ENCODE measurements at places on chromosomes 12 and 14.

- no peak for DNase-seq
Observed at GRCh38 chr12:89181271-89181920, 170.9 kb downstream of the DUSP6 start.

- DNase-seq, result no peak
Observed at GRCh38 chr14:63910583-63911363, 58.0 kb downstream of the SYNE2 start.

GRCh38 chr14:60648934-60649874 lies at the start of gene SIX1:
SIX1 (minus strand) TSS chr14:60649477; CDS start chr14:60649189, 288 bp downstream.
- DNase-seq, result no peak

DNA sequence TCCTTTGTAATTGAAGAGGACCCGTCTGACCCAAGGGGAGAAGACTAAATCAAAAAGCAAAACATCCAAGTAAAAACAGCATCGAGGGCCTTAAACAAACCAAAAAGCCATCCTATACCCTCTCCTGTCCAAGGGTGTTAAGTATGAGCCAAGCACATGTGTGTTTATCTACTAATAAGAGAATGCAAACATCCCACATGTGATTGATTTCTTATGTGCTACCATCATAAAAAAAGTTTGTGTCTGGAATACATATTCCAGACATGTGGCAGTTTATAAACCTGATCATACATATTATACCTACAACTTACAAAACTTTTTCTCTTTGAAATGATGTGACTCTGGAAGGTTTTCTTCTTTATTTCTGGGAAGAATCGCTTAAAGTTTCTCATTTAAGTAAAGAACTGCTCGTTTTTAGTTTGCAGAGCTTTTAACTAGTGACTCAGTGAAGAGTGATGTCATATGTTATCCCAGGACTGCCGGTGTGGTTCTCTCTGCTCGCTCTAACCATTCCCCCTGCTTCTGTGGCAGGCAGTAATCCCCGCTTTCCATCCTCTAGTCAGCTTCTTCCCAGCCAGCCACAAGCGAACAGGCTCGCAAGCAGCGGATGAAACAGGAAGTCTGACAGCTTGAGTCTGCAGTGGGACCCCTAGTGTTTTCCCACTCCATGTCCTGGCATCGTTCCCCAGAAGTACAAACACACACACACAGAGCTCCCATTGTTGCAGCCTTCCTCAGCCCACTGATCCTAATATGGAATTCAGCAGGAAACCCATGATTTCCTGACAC lies 431 bp upstream of the RHOJ start:
- DNase-seq, result no peak

- DNase-seq, result no peak
Observed at GRCh38 chr14:102479777-102480176, 29.8 kb downstream of the ANKRD9 start.

DNA sequence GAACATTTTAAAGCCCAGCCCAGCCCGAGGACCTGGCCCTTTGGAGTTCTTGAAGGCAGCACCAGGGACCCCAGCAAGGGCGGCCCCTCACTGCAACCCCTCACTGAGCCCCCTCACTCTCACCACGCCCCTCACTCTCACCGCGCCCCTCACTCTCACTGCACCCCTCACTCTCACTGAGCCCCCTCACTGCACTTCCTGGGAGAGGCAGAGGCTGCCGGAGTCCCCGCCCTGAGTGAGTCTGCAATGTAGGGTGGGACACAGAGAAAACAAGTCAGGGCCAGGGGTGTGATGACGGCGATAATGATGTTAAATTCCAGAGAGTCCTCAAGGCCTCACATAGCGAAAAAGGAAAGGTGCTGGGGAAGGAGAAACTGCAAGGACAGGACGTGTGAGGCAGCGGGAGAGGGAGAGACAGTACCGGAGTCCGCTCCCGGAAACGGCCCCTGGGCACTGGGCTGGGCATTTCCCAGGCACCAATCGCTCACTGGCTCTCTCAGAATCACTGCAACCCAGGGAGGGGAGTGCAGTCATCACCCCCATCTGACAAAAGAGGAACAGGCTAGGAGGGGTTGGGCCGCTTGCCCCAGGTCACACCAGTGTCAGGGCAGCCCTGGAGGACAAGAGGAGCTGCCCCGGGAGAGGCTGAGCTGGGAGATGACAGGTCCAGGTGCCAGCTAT lies 24.9 kb downstream of the CCDC88C start:
- no peak for DNase-seq

DNA sequence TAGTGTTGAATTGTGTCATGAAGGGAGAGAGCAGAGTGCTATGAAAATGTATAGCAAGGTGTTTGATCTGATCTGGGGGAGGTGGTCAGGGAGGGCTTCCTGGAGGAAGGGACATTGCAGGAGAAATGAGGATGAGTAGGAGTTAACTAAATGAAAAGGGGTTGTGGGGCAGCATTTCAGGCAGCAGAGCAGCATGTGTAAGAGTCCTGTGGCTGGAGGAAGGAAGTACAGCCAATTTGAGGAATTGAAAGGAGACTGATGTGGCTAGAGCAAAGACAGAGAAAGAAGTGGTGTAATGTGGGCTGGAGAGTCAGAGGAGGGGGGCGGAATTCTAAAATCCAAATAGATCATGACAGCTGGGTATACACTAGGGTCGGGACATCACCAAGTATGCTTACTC lies 20.5 kb downstream of the NPC2 start:
- DNase-seq, result no peak

DNA sequence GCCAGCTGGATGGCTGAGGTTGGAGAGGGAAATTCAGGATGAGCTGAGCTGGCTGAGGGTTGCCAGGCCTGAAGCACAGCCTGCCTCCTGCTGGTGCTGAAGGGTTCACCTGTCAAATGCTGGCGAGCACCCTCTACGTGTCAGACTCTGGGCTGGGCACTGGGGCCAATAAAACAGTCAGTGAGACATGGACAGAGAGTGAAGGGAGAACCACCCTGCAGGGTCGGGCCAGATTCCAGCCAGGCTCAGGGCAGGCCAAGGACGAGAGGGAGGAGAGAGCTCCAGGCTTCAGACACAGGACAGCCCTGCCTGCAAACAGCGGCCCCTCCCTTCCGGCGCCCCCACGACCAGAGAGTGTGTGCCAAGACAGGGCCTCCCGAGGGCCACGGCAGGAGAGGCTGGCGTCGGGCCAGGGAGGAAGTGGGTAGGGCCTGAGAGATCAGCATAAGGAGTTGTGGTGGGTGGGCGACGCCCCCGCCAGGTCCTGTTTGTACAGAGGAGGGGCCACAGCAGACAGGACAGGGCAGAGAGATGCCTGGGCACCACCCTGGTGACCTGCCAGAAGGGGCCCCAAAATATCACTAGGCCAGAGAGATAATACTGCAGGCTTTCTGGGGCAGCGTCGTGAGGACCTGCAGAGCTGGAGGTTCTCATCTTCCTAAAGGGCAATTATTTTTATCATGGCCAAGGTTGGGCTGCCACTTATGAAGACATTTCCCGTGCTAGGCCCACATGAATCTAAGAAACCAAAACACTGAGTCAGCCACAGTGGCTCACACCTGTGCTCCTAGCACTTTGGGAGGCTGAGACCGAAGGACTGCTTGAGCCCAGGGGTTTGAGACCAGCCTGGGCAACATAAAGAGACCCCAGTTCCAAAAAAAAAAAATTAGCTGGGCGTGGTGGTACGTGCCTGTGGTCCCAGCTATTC lies 73.1 kb upstream of the GPR68 start:
- DNase-seq, result peak; percentile 79

DNA sequence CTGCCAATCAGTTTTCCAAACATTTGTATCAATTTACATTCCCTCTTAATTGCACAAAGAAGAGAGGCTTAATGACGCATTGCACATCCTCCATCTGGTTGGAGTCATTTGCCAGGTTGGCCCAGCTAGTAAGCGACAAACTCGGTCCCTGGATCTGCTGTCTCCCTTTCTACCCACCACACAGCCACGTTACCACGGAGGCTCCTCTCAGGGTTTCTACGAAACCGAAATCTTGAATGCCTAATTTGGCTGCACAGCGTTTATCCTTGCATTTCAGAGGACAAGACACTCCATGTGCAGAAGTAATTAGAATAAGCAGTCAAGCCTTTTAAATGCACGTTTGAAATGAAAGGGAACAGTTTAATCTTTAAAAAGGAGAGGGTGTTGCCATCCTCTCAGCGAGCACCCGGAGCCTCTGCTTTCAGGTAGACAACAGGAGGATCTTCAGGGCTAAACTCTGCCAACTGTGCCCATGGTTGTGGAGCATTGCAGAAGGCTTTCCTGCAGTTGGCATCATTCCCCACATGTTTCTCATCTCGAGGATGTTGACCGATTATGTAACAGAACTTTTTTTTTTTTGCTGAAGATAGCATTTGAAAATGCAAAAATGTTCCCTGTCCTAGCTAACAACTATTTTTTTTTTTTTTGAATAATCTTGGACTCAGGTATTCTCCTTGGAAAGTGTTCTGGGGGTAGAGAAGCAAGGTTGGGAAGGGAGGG lies 37.8 kb downstream of the SLC24A4 start:
- no peak for DNase-seq

GRCh38 chr14:22994762-22995275 lies 12.5 kb upstream of the AJUBA start:
- no peak for DNase-seq

- no peak for DNase-seq
Observed at GRCh38 chr14:97180304-97181200, 383.4 kb downstream of the VRK1 start.

DNA sequence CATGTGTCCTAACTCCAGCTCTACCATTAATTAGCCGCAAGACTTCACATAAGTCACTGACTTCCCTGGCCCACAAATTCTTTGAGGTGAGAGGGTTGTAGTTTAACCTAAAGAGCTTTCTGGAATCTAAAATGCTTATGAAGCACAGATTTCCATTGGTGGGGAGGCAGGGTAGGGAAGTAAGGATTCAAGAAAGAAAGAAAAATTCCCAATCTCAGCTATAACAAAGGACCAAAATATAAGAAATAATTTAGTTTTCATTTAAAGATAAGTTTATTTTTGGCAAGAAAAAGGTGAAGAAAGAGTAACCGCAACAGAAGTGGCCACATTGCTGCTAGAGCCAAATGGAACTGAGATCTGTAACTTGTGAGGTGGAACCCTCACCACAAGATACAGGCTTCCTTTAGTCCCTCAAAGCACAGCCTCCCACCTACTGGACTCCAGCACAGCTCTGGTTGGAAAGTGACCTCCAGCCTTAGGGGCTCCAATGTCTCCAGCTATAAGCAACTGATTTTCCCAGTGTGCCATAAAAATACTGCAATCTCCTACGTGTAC lies 23.6 kb downstream of the DAD1 start:
- DNase-seq, result no peak

- DNase-seq, result no peak
Observed at GRCh38 chr12:120961604-120962531, 16.5 kb upstream of the HNF1A start.

- no peak for DNase-seq
Observed at GRCh38 chr12:112928978-112929377, 9.3 kb upstream of the OAS3 start.

GRCh38 chr12:25020621-25021243 lies 71.8 kb upstream of the BCAT1 start:
- DNase-seq, result no peak

GRCh38 chr14:20597108-20597507 lies 5.9 kb upstream of the RNASE12 start:
- no peak for DNase-seq

DNA sequence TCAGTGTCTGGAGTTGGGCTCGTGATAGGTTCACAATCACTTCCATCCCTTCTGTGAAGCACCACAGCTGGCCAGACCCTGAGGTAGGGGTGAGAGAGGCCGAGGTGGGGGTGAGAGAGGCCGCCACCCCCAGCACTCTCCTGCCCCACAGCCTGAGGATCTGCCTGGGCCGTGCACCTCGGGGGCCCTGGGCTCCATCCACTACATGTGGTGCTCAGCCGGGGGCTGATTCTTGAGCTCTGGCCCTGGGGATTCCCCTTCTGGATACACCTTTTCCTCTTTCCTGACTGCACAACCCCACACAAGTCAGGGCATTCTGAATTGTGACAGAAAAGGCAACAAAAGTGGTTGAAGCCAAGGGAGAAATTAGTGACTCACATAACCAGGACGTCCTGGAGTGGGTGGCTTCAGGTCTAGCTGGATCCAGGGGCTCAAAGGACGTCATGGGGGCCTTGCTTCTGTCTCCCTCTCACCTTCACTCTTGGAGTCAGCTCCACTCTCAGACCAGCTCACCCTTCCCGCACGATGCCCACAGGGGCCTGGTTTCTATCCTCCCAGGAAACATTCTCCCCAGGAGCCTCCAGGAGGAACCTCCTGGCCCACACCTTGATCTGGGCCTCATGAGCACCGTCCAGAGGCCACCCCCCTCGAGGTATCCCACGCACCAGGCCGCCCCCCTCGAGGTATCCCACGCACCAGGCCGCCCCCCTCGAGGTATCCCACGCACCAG lies 12.1 kb upstream of the FBRSL1 start:
- no peak for DNase-seq

DNA sequence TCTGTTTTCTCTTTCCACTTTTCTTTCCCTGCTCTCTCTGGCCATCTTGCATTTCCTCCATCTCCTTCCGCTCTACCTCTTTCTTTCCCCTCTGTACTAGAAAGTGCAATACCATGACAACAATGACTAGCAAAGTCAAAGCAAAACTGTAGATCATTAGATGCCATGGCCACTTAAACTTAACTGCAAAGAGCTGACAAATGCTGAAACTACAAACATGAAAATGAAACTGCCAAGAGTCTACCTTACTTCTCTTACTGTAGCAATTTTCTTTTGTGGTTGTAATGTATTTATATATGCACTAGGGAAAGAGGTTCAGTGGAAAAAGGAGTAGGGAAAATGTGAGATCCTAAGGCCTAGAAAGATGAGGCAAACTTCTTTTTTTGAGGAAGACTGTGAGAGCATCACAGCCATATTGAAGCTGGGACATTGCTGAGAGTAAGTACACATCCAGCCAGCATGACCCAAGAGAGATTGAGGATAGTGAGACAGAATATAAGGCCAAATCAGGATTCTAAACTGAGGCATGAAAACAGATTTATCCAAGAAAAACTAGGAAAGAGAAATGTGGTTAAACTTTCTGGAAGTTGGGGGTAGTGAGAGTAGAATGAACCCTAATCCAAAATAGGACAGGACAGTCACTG lies 276.6 kb upstream of the NAV3 start:
- no peak for DNase-seq

GRCh38 chr12:52162981-52163380 lies 28.8 kb downstream of the KRT80 start:
- DNase-seq, result no peak

GRCh38 chr14:73027546-73027945 lies 640 bp upstream of the ZFYVE1 start:
- no peak for DNase-seq

DNA sequence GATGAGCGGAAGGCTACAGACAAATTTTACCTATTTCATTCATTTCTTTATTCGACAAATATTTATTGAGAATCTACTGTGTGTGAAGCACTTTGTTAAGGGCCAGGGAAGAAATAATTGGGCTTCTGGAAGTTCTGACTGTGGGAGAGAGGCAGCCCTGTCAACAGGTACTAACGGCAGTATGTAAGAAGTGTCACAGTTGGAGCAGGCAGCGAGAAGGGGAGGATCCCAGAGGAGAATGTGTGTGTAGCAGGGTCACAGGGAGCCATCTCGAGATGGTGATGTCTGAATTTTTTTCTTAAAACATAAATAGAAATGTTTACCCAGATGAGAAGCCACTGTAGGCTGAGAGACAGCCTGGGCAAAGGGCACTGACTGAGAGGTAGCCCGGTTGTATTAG lies 163.3 kb upstream of the SLC38A2 start:
- no peak for DNase-seq

GRCh38 chr12:74482115-74482514 lies 55.5 kb upstream of the ATXN7L3B start:
- DNase-seq, result no peak

All from stimulated activated CD8-positive, alpha-beta memory T cell treated with anti-CD3 and anti-CD28 coated beads, Interleukin-2, amount 100 ng/mL, for 48 hours (primary cell).